ENCODE measurements at places on chromosomes 2 and 18. TPM values are rescaled to one million over a fixed set of nuclear protein-coding genes. Genes with fewer than 3 reads are reported as not detected.

- DNase-seq = no peak
Observed at GRCh38 chr2:106012591-106013347, 181.3 kb downstream of the UXS1 start.

DNA sequence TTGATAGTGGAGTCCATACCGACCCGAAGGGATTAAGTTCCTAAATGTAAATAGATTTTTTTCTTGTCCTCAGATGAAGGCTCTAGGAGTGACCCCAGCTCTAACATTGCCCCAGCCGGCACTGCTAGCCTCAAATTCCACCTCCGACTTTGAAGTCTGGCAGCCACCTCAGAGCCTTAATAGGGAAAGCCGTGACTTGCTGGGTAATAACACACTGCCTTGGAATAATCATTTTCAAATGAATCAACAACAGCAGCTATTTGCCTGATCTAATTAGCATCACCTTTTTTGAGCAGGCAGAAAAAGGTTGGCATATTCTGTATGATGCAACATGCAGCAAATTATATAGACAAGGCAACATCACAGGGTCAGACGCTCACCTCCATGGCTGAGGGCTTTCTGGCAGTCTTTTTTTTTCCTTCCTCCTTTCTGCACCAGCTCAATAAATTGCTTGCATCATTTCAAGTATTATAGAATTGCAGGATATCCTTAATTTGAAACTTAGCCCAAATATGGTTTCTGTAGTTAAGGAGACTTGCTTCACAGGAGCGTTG, 276.5 kb upstream of the ATP5MC3 start:
- DNase-seq = no peak

DNA sequence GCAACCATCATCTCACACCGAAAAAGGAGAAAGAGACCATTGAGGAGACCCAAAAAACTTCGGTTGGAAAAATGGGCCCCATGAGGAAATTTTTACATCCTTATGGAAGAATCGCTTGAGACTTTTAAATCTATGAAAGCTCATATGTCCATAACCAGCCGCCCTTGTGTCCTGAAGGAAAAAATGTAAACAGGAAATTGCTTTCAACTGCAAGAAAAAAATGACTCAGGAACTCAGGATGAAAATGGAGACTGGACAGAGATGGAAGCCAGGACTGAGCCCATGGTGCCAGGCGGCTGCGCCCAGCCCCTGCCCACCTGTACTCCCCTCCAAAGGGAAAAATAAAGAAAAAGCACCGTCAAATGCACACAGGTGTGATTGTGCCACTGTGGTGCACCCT, 81.5 kb upstream of the SLC66A3 start:
- no peak for DNase-seq

- DNase-seq = no peak
Observed at GRCh38 chr2:100824842-100825241, 4.9 kb downstream of the NPAS2 start.

DNA sequence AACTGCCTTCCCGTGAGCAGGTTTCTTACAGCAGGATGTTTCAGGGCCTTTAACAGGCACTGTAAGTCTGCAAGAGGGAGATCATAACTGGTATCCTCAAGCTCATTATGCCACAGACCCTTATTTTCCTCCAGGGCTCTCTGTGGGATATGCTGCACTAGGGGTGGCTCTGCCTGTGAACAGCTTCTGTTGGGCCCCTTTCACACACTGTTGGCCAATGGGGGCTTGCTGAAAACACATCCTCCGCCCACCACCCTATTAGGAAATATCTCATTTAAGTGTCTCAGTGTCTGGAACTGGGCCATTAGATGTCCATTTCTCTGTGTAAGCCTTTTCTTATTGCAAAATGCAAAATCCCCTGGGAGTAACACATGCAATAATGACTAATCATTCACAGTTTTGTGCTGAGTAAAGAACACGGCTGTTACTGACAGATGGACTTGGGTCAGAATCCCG, 414.3 kb upstream of the HS6ST1 start:
- DNase-seq = no peak

- no peak for DNase-seq
Observed at GRCh38 chr2:241632478-241633325, 4.3 kb downstream of the THAP4 start.

- DNase-seq = no peak
Observed at GRCh38 chr18:6795307-6795706, 65.8 kb downstream of the ARHGAP28 start.

DNA sequence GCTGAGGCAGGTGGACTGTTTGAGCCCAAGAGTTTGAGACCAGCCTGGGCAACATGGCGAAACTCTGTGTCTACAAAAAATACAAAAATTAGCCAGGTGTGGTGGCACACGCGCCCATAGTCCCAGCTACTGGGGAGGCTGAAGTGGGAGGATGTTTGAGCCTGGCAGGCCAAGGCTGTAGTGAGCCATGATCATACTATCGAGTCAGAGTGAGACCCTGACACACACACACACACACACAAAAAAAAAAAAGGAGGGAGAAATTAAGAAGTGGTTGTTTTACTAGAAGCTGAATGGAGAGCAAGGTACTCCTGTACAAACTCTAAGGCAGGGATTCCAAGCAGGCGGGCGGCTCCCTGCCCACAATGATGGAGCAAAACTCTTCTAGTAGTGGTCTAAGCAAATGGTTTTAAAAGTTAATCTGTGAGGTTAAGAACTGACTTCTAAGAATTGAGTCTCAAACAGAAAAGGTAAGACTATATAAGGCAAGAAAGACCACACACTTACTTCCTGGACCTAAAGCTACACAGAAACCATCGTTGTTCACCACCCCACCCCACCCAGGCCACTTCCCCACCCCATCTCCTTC, 2.6 kb downstream of the ANKRD44 start:
- peak; percentile 55 for DNase-seq

FRZB gene
- total RNA-seq = not detected

ZCCHC2 gene
- 36.4 TPM for total RNA-seq

DBI gene
- 166 TPM for total RNA-seq

SLC9A4 gene
- not detected for total RNA-seq

CYP27A1 gene
- 1.2 TPM for total RNA-seq

RNF181 gene
- 95.1 TPM for total RNA-seq

NAT8 gene
- total RNA-seq = not detected

Data from CD8-positive, alpha-beta memory T cell (primary cell).